Fibroblast of villous mesenchyme (primary cell): ENCODE measurements at places on chromosomes 4 and X. TPM values are rescaled to one million over a fixed set of nuclear protein-coding genes. Genes with fewer than 3 reads are reported as not detected.

GRCh38 chrX:129654652-129655546, at the start of gene APLN:
Gene APLN (minus strand): TSS chrX:129654956. CDS start chrX:129654630, 326 bp downstream.
- peak; percentile 14 for DNase-seq

- no peak for DNase-seq
These were observed 31.5 kb upstream of the GLRA3 start for GRCh38 chr4:174860588-174860987.

GRCh38 chr4:24764345-24764744, 31.0 kb upstream of the SOD3 start:
- no peak for DNase-seq

DNA sequence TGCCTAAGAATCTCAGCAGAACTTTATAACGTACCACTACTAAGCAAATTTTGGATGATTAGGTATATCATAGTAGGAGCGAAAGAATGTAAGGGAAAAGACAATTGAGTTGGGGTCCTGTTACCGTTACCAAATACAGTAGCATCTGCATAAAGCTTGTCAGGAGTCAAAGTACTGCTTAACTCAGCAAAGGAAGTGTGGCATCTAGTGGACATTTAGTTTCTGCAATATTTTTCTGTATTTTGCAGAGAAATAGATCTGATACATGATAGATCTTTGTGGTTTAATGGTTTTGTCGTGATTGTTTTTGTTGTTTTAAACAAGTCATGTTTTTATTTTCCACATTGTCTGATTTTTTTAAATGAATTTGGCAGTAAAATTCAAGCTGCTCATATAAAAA, 81.0 kb upstream of the SMARCAD1 start:
- DNase-seq = no peak

DNA sequence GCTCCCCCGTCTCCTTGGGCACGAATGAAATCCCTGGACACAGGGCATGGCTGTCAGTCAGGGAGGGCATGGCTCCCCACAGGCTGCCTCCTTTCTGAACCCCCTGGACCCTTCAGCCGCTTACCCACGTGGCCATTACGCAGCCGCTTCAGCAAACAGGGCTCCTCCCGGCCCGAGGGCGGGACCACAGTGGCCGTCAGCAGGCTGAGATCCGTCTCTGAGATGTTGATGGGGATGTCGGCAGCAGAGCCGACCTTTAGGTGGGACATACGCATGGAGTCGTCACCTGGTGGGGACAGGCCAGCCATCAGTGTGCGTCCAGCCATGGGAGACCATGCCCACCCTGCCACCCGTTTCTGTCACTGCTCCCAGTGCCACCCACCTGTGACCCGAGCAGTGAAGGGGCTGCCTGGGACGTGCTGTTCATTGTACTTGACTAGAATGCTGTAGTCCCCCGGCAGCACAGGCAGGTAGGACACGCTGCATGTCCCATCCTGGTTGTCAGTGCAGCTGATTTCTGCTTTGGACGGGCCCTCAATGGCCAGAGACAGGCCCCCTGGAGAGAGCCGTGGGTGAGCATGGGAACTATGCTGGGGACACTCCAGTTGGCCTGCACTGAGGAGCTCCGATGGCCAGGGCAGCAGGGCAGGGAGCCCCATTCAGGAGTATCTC, 21.1 kb downstream of the FLNA start:
- DNase-seq = no peak

- DNase-seq = no peak
These were observed 228.2 kb downstream of the PCDH10 start for GRCh38 chr4:133377286-133377685.

- DNase-seq = no peak
These were observed 76.9 kb downstream of the RRAGB start for GRCh38 chrX:55794405-55794804.

- no peak for DNase-seq
These were observed 33.4 kb upstream of the SPON2 start for GRCh38 chr4:1205586-1206298.

GRCh38 chr4:112726041-112726440, 89.1 kb downstream of the LARP7 start:
- no peak for DNase-seq

DNA sequence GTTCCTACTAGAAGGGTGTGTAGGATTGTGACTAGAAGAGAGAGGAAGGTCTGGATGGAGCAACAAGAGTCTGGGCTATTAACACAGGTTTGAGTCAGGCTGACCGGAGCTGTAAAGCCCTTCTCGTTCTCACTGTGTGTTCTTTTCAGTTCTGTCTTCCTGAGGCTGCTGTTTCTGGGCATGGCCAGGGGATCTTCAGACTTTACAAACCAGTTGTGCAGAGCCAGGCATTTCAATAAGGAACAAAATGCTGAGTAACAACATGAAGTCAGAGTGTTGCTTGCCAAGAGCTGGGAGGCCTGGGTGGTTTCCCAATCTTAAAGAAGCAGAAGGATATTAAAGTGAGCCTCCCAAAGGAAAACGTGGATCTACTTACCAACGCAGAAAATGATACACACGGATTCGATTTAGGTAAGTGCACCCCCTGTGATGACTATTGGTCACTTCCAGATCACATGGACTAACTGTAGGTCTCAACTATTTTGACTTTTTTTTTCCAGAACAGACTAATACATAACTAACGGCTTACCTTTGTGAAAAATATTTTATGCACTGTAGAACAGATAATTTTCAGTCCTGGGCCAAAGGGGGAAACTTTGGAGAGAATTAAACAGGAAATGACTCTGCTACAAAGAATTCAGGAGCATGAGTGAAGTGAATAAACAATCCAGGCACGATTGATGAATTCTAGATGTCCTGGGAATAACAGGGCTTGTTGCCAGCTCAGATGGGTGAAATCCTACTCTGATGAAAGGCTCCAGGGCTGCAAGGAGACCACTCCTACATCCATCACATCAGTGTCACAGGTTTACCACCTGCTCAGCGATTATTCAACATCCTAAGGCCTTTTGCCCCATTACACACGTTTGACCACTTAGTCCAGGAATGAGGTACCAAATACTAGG, 94.5 kb downstream of the ANXA3 start:
- peak; percentile 95 for DNase-seq

DNA sequence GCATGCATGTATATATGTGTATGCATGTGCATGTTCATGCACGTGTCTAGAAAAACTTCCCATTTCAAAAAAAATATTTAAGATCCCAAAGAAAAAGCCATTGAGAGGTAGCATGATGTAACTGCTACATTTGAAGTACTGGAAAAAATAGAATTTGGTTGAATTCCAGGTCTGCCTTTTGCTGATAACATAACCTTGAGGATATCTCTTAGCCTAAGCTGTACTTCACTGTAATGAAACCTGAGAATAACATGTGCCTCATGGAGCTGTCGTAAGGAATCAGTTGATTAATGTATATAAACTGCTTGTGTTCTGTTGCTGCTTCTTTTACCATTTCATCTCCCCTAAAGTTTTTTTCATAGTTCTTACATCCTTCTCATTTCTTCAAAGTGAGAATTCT, 351.8 kb downstream of the GRIA2 start:
- no peak for DNase-seq

DNA sequence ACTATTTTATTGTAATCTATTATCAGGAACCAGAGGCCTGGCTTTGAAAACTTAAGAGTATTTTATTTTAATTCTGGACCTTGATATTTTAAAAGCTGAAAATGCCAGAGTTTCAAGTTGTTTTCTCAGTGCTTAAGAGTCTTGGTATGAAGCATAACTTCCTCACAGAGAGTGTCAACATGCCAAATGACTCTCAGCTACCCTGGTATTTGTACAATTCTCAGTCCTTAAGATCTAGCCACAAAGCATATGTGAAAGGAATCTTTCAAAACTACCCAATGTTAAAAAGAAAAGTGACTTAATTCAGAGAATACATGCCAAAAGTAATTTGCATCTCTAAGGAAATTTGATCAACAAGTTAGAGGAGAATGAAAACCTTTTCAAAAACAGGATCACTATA, 171.9 kb downstream of the DKK2 start:
- peak; percentile 45 for DNase-seq

DNA sequence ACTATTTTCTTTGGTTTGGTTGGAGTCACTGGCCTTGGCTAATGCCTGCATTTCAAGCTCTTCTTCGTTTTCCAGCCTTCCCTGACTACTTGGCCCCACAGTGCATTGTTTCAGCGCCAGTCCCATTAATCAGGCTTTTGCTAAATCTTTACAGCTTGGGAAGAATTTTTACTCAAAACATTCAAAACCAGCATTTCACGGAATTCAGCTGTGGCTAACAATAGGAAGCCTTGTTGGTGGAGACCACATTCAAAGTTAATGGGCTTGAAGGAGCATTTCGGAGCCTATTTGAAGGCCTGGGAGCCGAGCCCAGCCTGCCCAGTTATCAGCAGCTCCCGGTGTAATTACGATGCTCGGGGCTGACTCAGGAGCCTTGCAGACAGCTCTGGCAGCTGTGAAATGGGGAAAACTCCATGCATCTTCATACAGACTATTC, 30.8 kb upstream of the VCX2 start:
- DNase-seq = peak; percentile 11

GRCh38 chr4:115781528-115782146, 668.2 kb upstream of the NDST4 start:
- no peak for DNase-seq

GRCh38 chrX:24005028-24005427, 22.0 kb downstream of the KLHL15 start:
- no peak for DNase-seq

GRCh38 chr4:102780476-102781144, 19.8 kb upstream of the MANBA start:
- peak; percentile 21 for DNase-seq

DNA sequence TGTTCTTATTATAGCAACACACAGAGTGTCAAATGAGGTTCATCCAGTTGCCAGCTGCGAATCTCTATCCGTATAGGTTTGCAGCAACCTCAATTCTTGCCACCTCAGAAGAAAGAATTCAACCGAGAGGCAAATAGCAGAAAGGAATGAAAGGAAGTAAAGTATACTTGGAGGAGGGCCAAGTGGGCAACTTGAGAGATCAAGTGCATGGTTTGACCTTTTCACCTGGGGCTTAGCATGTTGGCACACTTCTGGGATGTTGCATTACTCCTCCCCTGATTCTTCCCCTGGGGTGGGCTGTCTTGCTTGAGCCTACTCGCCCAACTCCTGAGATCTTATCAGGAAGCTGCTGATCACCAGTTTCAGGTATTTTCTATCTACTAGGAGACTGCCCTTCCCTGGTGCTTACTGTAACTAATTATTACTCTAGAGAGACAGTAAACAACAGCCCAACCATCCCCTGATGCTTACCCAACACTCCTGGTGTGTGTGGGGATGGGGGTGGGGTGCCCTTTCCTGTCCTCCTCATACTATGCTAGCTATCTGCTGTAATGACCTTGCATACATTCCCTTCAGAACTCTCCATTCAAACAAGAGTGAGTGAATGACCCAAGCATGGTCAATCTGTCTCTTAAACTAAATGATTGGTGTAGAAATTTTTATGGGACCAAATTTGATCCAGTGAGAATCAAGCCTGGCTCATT, 7.3 kb upstream of the TMEM33 start:
- DNase-seq = no peak

GRCh38 chr4:185457136-185457535, 14.4 kb downstream of the CCDC110 start:
- no peak for DNase-seq

- DNase-seq = no peak
These were observed 75.9 kb upstream of the LSM6 start for GRCh38 chr4:146099585-146099984.

DNA sequence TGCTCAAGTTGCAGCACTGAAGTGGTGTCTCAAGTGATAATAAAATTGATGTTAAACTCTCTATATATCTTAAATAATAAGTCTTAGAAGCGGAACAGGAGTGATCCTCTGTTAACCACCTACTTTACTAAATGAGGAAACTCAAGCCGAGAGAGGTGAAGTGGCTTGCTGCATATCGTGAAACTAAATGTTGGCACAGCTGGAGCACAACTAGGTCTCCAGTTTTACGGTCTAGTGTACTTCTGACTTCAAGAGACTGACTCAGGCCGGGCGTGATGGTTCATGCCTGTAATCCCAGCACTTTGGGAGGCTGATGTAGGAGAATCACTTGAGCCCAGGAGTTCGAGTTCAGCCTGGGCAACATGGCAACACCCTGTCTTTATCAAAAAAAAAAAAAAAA, 35.5 kb upstream of the PLS3 start:
- DNase-seq = no peak

- no peak for DNase-seq
These were observed 65.0 kb upstream of the DDX60 start for GRCh38 chr4:168383510-168383909.

GRCh38 chrX:143945171-143945570, 61.3 kb downstream of the UBE2NL start:
- DNase-seq = no peak

SPATA4 gene
- 0.97 TPM in 1 of 2 replicates, not detected in the other for total RNA-seq

UNC5C gene
- under 0.01 and 0.43 TPM in 2 replicates for total RNA-seq

DCLK2 gene
- 13.0 and 24.2 TPM in 2 replicates for total RNA-seq

ATOH1 gene
- not detected in 2 replicates for total RNA-seq

MGAT4D gene
- not detected in 2 replicates for total RNA-seq

MMRN1 gene
- not detected in 2 replicates for total RNA-seq

LNX1 gene
- total RNA-seq = 0.43 and 1.3 TPM in 2 replicates

LRP2BP gene
- total RNA-seq = 0.32 and 1.3 TPM in 2 replicates
